Caki2 (cell line): ENCODE measurements at places on chromosomes 5 and 9.

DNA sequence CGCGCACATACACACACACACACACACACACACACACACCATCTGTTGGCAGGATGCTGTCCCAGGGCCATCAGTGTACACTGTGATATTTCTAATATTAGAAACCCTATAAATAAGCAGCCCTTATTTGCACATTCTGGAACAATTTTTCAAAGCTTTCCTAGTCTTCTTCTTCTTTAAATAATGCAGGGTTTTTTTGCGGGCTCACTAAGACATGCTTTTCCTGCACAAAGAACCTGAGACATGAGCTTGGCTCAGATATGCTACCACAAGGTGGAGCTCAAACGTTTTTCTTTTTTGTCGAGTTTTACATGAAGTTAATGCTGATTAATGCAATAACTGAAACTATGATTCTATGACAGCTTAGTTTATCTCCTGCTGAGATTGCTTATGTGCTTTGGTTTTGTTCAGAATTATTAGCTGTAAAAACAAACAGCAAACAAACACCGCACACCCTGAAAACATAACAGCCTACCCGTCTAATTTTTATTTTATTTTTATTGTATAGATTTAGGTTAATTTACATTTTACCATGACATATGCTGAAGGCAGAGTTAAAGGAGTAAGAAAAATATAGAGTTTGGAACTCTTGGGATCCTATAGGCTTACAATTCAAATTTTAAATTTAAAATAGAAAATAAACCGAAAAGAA, 95.8 kb downstream of the ALDH1A1 start:
- DNase-seq: peak; percentile 69

- DNase-seq: no peak
Measured at GRCh38 chr9:124036578-124036977, 25.0 kb downstream of the LHX2 start.

GRCh38 chr5:179237770-179238627, 107.3 kb downstream of the ADAMTS2 start:
- DNase-seq: no peak

DNA sequence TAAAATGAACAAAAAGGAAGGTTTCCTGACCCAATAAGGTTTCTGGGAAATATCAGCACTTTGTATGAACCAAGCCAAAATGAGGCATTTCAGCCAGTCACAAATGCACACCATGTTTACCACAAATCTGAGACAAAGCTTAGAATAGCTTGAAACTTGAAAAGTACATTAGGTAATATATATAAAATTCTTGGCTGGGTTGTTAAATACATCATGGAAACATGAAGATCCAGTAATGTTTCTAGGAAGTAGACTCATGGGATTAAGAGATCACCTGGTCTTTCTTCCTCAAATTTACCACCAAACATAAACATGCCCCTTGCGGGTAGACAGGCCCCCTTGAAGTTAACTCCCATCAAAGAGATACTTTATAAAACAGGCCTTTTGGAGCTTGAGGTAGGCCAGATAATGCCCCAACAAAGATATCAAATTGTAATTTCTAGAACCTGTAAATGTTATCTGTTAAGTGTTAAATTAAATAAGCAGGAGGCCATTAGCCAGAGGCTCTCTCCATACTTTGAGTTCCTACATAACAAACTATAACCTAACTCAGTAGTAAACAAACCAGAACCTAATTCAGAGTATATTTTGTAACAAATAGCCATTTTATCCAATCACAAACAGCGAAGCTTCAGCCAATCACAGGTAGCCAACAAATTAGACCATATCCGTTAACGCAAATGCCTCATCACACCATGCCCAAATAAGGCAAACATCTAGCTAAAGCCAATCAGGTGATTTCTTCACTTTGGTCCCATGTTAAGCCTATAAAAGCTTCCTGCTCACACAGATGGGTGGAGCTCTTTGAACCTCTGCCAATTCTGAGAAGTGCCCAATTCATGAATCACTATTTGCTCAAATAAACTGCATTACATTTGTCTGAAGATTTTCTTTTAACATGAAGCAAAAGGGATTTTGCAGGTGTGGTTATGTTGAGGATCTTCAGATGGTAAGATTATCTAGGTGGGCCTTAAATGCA, 127.9 kb upstream of the TARS1 start:
- peak; percentile 74 for DNase-seq

DNA sequence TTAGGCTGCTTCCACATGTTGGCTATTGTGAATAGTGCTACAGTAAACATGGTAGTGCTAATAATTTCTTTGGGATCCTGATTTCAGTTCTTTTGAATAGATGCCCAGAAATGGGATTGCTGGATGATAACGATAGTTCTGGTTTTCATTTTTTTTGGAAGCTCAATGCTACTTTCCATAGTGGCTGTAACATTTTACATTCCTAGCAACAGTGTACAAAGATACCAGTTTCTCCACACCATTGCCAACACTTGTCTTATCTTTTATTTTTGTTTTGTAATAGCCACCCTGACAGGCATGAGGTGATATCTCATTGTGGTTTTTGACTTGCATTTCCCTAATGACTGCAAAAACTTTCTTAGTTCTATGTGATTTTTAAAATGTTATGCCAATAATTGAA, 68.8 kb upstream of the LRRC70 start:
- no peak for DNase-seq

DNA sequence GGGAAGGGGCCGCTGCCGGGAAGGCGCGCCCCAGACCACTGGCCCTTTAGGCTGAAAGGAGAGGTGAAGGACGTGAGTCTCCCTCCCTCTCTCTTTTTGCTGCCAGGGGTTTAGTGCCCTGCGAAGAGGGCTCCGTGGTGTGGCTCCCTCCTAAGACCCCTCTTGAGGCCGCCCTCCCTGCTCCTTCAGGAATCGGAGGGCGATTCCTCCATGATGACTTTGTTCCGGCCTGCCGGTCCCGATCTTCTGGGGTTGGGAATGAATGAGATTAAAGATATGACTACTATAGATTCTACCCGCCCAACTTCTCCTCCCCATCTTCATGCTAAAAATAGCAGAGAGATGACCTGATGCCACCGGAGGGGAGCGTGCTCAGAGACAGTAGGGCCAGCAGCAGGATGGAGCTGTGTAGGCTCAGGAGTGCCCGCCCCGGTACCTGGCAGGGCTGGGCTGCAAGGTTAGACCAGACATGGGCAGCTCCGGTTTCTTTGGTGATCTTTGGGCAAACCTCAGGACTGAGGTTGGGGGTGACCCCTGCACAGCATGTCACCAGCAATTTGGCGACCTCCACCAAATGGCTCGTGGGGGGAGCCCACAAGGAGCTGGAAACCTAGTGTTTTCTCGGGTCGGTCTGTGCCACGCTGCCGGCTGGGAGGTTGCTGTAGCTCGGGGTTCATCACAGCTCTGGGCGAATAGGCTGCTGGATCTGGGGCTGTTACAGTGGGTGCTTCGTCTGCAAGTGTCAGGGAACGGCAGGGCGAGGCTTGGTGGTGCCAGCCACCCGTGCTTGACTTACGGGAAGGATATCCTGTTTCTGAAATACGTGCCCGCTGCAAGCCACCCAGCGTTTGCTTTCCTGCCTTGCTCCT, 1.7 kb downstream of the OLFM1 start:
- no peak for DNase-seq

DNA sequence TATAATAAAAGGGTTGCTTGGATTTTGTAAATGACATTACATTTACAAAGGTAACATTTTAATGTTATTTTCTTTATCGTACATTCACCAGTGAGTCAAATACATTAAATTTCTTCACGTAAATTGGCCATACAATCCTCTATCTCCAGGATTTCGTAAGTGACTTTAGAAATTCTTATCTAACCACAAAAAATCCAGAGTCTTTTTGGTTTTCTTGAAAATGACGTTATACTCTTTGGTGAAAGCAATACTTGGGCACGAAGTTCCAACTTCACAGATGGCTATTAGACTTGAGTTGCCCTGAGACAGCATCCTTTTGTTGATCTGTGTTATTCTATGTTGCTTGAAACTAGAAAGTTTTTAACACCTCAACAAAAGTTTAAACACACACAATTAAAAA, 87.4 kb upstream of the CDH10 start:
- DNase-seq: no peak

DNA sequence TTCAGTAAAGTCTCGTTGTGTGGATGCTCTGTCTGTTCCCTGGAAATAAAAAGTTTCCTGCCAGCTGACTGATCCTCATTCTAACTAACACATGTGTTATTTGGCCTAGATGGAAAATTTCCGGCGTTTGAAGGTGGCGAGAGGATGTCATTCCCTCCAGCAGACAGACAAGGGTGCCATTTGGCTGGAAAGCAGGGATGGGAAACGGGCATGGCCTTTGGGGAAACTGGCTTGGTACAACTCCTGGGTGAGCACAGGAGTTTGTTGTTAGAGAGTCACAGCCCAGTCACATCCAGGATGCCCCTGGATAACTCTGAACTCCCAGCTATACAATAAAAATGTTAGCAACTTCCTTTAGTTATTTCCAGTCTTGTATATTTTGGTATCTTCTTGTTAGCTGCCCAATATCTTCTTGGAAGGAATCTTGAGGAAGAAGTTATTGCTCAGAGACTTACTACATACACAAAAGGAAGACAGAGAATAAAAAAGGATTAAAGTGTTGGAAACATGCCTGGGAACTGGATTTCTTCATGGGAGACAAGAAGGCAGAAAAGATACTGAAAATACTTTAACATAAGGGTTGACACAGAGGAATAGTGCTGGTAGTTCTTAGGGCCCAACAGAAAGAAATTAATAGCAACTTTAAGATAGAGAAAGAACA, 41.9 kb downstream of the TEK start:
- no peak for DNase-seq

DNA sequence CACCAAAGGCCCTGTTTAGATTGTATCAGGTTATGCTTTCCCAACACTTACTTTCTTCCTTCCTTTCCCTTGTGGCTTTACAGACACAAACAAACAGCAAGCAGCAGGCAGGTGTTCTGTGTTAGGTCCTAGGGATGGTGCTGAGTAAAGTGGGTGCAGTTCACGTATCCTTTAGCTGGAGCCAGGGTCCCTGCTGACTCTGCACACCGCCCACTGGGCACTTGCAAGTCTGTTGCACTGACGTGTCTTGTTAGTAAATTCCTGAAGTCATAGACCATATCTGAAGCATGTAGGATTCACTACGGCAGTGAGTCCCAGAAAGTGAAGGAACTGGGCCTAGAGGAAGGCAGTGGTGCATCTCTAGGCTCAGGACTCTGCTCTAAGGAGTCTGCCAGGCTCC, 96.5 kb downstream of the DAPK1 start:
- DNase-seq: peak; percentile 44

- no peak for DNase-seq
Measured at GRCh38 chr5:126805063-126805462, 28.1 kb downstream of the LMNB1 start.

DNA sequence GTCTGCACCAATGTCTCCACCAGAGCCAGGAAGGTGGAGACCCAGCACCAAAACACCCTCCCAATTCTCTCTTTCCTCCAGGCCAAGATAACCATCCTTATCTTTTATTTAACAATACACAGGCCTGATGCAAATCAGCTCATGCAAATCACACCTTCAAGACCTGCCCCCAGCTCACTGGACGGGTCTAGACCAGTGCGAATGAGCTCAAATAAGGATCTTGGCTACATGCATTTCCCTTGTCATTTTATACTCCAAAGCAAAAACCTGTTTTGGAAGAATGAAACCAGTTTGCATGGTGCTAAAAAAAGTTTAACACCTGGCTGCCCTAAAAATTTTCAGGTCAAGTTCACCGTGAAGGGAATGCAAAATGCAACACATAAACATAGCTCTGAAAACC, 31.9 kb upstream of the DAPK1 start:
- no peak for DNase-seq
